Activated CD8-positive, alpha-beta T cell treated with anti-CD3 and anti-CD28 coated beads for 36 hours (primary cell): ENCODE measurements at places on chromosomes 11 and 22. TPM values are rescaled to one million over a fixed set of nuclear protein-coding genes. Genes with fewer than 3 reads are reported as not detected.

CSF2RB gene
- total RNA-seq: 0.29 TPM

EMID1 gene
- not detected for total RNA-seq

ZNF214 gene
- not detected for total RNA-seq

PGA5 gene
- total RNA-seq: not detected

PANX3 gene
- not detected for total RNA-seq

DBX1 gene
- total RNA-seq: not detected

MUC15 gene
- total RNA-seq: not detected

NXPE2 gene
- not detected for total RNA-seq

VSIG10L2 gene
- not detected for total RNA-seq

DNA sequence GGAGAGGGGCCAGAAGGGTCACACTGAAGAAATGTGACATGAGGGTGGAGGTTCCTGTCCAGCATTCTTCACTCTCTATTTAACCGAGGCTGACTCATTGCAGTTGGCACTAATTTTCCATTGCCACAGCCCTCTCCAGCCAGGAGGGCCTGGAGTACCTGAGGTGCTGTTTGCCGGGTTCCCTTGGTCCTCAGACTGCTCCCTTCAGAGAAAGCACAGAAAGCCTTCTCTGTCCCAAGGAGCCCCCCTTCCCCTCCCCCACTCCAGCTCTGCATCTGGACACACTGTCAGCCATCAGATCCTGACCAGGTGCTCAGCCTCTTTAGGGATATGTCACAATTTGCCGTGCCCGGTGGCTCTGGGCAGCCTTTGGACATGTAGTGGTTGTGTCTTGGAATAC, 3.2 kb upstream of the C11orf91 start:
- H3K27me3 ChIP-seq: peaks cover 2% of the 10 kb centered on the region
- H3K4me1 ChIP-seq: peaks cover 11% of the 10 kb centered on the region
- H3K36me3 ChIP-seq: no peaks in the 10 kb centered on the region
- DNase-seq: no peak
- H3K4me3 ChIP-seq: no peak overlapping the region

- no peak overlapping the region for H3K27ac ChIP-seq
- no peak for DNase-seq
Measured at GRCh38 chr11:26946257-26946716, 47.6 kb upstream of the FIBIN start.

GRCh38 chr11:119195680-119196079, 10.4 kb downstream of the NHERF4 start:
- H3K4me3 ChIP-seq: no peak overlapping the region
- H3K4me1 ChIP-seq: peaks cover 2% of the 10 kb centered on the region
- no peak overlapping the region for H3K27ac ChIP-seq
- DNase-seq: no peak
- no peaks in the 10 kb centered on the region for H3K36me3 ChIP-seq

DNA sequence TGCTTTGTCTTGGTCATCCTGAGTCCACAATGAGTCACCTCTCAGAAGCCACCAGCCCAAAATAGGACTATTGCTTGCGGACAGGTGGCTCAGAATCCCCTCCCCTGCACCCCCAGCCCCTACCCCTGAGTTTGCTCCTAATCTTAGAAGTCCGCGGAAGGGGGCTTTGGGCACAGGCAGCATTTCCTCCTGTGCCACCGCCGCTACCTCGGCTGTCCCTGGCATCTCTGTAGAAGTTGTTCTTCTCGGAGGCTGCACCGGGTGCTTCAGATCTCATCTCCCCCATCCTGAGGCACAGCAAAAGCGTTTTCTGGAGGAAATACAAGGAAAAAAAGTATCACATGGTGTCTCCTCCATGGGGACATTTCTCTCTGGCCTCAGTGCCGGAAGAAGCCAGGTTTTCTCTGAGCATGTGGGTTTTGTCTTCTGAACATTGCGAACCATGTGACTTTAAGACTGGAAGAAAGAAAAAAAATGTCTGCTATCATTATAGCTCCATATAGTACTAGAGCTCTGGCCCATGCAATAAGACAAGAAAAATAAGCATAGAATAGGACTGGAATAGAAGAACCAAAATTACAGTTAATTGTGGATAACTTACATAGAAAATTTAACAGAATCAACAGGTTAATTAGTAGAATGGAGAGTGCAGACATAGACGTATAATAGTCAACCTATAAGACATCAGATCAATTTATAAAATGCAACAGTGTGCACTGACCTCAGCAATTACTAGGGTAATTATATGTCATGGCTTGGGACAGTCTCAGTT, 63.2 kb downstream of the SHISAL1 start:
- no peak overlapping the region for H3K4me3 ChIP-seq
- no peaks in the 10 kb centered on the region for H3K4me1 ChIP-seq
- H3K36me3 ChIP-seq: no peaks in the 10 kb centered on the region
- no peak overlapping the region for H3K27ac ChIP-seq
- H3K27me3 ChIP-seq: peaks cover 7% of the 10 kb centered on the region

GRCh38 chr11:75383246-75383645, 16.1 kb upstream of the RPS3 start:
- no peaks in the 10 kb centered on the region for H3K27me3 ChIP-seq
- peak; percentile 53 for DNase-seq

GRCh38 chr11:113504071-113504470, 28.9 kb upstream of the DRD2 start:
- no peak overlapping the region for H3K27ac ChIP-seq
- H3K27me3 ChIP-seq: peaks cover 8% of the 10 kb centered on the region
- H3K4me1 ChIP-seq: no peaks in the 10 kb centered on the region
- H3K4me3 ChIP-seq: no peak overlapping the region
- no peak for DNase-seq
- H3K36me3 ChIP-seq: no peaks in the 10 kb centered on the region

DNA sequence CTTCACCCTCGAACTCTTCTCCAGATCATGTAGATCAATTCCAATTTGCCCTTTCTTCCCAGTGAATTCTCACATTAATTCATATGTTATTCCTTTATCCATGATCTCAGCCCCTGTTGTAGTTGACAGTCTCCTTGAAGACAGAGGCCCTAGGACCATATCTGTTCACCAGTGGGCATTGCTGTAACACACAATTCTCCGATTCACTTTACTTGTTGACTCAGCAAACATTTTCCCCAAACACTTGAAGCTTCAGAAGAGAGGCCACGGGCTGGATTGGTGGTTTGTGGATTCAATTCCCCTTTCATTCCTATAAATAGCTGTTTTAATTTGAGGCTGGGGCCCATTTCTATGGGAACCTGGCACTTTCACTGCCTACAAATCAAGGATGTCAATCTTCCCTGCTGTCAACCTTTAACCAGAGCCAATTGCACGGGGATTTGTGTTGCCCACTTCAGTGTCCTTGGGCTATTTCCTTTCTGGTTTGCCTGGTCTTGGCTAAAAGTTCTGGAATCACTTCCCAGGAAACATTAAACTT, 393.0 kb upstream of the KIRREL3 start:
- no peak overlapping the region for H3K4me3 ChIP-seq
- no peak overlapping the region for H3K27ac ChIP-seq
- H3K4me1 ChIP-seq: no peaks in the 10 kb centered on the region
- H3K36me3 ChIP-seq: no peaks in the 10 kb centered on the region
- H3K27me3 ChIP-seq: peaks cover 2% of the 10 kb centered on the region

DNA sequence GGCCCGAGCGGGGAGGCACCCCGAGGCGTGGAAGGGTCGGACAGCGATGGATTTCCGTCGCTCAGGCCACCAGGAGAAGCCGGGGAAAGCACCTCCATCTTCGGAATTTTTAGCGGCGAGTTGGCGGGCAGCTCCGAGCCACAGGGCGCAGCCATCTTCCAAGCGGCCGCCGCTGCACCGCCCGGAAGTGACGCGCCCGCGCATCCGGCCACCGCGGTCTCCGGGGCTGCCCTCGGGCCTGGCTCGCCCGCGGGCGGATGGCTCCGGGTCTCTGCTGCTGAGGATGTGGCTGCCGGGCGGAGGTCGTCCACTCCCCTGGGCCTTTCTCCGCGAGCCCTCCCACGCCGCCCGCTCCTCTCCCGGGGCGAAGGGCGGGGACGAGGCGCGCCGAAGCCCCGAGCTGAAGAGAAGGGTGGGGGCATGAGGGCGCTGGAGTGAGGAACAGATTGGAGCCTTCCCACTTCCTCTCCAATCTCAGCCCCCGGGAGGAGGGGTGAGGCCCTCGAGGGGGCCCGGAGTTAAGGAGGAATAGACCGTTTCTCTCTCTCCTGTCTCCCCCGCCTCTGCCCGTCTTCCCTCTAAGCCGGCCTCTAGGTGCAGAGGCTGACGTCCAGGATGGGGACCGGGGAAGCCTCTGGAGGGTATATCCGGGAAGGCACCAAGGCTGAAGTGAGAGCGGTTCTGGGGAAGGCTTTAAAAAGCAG, at the start of gene MSANTD2:
Gene MSANTD2 (minus strand): TSS at position 181 of the 704 bp plus-strand sequence. CDS start 26 bp downstream, at position 155.
- no peaks in the 10 kb centered on the region for H3K27me3 ChIP-seq
- H3K4me3 ChIP-seq: peak within 1 kb of the TSS; percentile 87
- H3K36me3 ChIP-seq: peaks cover 4% of the 10 kb centered on the region
- peaks cover 29% of the 10 kb centered on the region for H3K4me1 ChIP-seq
- H3K27ac ChIP-seq: peak within 1 kb of the TSS; percentile 92
- DNase-seq: peak; percentile 83

- no peak for DNase-seq
- H3K27ac ChIP-seq: no peak overlapping the region
- H3K4me3 ChIP-seq: no peak overlapping the region
- peaks cover 65% of the 10 kb centered on the region for H3K4me1 ChIP-seq
- H3K36me3 ChIP-seq: peaks cover 28% of the 10 kb centered on the region
Measured at GRCh38 chr22:40396882-40397281, 26.5 kb downstream of the SGSM3 start.

- no peaks in the 10 kb centered on the region for H3K27me3 ChIP-seq
- peak overlapping the region; percentile 99 for H3K27ac ChIP-seq
- DNase-seq: no peak
- peaks cover 30% of the 10 kb centered on the region for H3K4me1 ChIP-seq
- H3K4me3 ChIP-seq: peak overlapping the region; percentile 91
Measured at GRCh38 chr11:83285151-83285770, 906 bp downstream of the CCDC90B start.

DNA sequence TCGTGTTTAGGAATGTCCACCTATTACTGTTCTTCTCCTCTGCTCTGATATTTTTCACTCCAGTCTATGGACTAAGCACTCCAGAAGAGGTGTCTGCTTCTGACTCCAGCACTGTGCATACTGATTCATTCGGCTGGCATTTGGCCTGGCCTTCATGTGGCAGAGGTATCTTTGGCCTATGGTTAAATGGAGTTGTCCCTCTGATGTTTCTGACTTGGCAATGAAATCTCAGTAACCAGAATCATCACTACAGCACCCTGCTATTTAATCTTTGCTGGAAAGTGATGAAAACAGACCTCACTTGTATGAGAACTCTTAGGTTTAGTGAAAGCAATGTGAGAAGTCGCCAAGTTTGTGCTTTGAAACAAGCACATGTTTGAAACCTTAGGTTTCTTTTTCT, 155.2 kb downstream of the MAML2 start:
- no peaks in the 10 kb centered on the region for H3K27me3 ChIP-seq
- peak overlapping the region; percentile 43 for H3K4me3 ChIP-seq
- peaks cover 79% of the 10 kb centered on the region for H3K4me1 ChIP-seq
- DNase-seq: peak; percentile 72
- H3K36me3 ChIP-seq: peaks cover 22% of the 10 kb centered on the region
- peak overlapping the region; percentile 86 for H3K27ac ChIP-seq

GRCh38 chr11:119906376-119906775, 177.4 kb upstream of the NECTIN1 start:
- DNase-seq: no peak
- H3K27me3 ChIP-seq: peaks cover 8% of the 10 kb centered on the region
- no peaks in the 10 kb centered on the region for H3K4me1 ChIP-seq
- no peaks in the 10 kb centered on the region for H3K36me3 ChIP-seq
- H3K4me3 ChIP-seq: no peak overlapping the region

DNA sequence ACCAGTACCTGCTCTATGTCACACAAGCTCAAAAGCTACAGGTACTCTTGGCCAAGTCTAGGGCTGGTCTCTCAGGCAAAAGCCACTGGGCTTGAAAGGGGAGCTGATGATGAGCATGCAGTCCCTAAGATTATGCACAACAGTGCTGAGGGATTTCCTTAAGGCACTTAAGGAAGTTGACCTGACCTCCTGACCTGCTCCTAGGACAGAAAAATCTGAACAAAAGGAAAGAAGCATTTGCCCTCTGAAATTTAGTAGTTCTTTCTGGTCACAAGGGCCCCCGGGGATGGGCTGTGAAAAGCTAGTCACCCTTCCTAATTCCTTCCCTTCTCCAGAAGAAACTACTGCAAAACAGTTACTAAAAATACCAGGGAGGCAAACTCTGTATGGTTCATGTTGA, 83.6 kb upstream of the PHOX2A start:
- no peaks in the 10 kb centered on the region for H3K27me3 ChIP-seq
- H3K27ac ChIP-seq: no peak overlapping the region
- peaks cover 20% of the 10 kb centered on the region for H3K4me1 ChIP-seq

GRCh38 chr11:117222991-117223740, 8.7 kb downstream of the PCSK7 start:
- H3K36me3 ChIP-seq: peaks cover 61% of the 10 kb centered on the region
- no peaks in the 10 kb centered on the region for H3K27me3 ChIP-seq
- DNase-seq: no peak
- H3K4me1 ChIP-seq: peaks cover 10% of the 10 kb centered on the region

GRCh38 chr11:104451197-104451893, 287.4 kb upstream of the PDGFD start:
- no peaks in the 10 kb centered on the region for H3K4me1 ChIP-seq
- no peaks in the 10 kb centered on the region for H3K36me3 ChIP-seq
- no peak for DNase-seq
- H3K27ac ChIP-seq: no peak overlapping the region
- peaks cover 2% of the 10 kb centered on the region for H3K27me3 ChIP-seq

- peak overlapping the region; percentile 92 for H3K27ac ChIP-seq
- H3K4me3 ChIP-seq: peak overlapping the region; percentile 80
- peaks cover 82% of the 10 kb centered on the region for H3K4me1 ChIP-seq
- no peak for DNase-seq
- no peaks in the 10 kb centered on the region for H3K27me3 ChIP-seq
Measured at GRCh38 chr22:39913886-39914285, 13.0 kb downstream of the GRAP2 start.

- DNase-seq: no peak
- H3K36me3 ChIP-seq: peaks cover 29% of the 10 kb centered on the region
- no peaks in the 10 kb centered on the region for H3K27me3 ChIP-seq
- H3K4me3 ChIP-seq: no peak overlapping the region
- H3K27ac ChIP-seq: no peak overlapping the region
- H3K4me1 ChIP-seq: peaks cover 12% of the 10 kb centered on the region
Measured at GRCh38 chr22:38718414-38718813, 12.7 kb downstream of the GTPBP1 start.

DNA sequence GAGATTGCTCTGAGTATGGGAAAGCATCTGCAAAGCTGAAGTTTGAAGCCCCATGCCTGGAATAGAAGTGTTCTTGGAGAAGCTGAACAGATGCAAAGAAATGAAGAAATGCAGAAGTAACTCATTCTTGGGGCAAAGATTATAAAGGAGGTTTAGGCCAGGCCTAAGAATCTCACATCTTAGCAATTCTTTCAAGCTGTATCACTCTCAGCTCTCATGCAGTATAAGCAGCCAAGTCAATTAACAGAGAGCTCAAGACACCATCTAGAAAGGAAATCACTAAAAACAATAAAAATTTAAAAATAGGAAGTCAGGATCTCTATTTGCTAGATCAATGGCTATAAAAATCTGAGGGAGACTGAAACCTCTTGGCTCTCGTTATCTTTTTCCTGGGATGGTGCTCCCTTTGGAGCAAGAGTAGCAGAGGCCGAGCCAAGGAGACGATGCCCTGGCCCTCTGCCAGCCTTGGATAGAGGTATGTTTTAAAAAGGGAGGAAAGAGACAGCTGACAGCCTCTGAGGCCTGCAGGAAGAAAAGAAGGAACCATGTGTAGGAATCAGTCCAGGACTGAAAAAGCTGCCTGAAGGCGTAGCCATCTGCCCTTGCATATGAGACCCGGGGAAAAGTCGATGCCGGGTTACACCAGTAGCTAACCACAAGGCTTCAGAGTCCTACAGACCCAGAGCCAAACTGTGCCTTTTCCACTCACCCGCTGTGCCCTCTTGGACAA, 229.8 kb downstream of the BLID start:
- no peaks in the 10 kb centered on the region for H3K4me1 ChIP-seq
- H3K27ac ChIP-seq: no peak overlapping the region
- H3K4me3 ChIP-seq: no peak overlapping the region
- no peak for DNase-seq
- no peaks in the 10 kb centered on the region for H3K36me3 ChIP-seq
